ENCODE measurements at places on chromosomes 11 and 22. TPM values are rescaled to one million over a fixed set of nuclear protein-coding genes. Genes with fewer than 3 reads are reported as not detected.

The RASL10A gene
- total RNA-seq: 4.3 TPM

The LRRC74B gene
- not detected for total RNA-seq

- H3K27me3 ChIP-seq: no peaks in the 10 kb centered on the region
- H3K36me3 ChIP-seq: no peaks in the 10 kb centered on the region
- no peak overlapping the region for H3K4me3 ChIP-seq
- DNase-seq: no peak
- no peaks in the 10 kb centered on the region for H3K4me1 ChIP-seq
Measured at GRCh38 chr11:56916162-56916561, 72.6 kb upstream of the OR5AK2 start.

DNA sequence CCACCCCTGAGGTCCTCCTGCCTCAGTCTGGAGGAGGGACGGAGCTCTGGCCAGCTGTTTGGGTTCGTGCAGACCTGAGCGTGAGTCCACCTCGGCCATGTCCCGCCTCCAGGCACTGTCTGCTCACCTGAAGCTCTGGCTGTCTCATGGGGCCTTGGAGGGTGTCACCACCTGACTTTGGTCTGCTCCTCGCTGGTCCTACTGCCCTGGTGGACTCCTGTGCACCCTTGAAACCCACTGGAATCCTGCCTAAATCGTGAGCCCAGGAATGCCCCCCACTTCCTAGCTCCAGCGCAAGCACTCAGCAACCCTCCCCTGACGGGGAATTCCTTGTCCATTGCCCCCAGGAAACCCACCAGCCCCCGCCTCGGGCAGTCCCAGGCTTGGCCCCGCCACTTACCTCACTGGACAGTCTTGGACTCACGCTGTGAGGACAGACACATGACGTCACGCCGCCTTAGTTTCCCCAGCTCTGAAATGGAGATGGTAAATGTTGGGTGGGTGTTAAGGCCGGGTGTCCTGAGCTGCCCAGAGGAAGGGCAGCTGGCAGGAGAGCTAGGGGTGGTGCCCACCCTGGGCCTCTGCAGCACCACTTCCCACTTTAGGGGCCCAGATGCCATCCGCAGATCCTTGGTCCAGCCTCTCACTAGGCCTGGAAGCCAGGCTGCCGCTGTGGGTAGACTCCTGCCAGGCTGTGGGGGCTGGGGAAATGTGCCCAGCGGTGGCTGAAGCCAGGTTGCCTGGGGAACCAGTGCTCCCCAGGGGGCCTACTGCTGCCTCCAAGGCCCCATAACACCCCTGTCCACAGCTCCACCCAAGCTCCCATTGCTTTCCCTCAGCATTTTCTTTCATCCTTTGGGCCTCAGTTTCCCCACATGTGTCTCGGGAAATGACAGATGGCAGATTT, 18.2 kb upstream of the TBX1 start:
- no peak for DNase-seq
- no peaks in the 10 kb centered on the region for H3K36me3 ChIP-seq
- no peak overlapping the region for H3K27ac ChIP-seq

DNA sequence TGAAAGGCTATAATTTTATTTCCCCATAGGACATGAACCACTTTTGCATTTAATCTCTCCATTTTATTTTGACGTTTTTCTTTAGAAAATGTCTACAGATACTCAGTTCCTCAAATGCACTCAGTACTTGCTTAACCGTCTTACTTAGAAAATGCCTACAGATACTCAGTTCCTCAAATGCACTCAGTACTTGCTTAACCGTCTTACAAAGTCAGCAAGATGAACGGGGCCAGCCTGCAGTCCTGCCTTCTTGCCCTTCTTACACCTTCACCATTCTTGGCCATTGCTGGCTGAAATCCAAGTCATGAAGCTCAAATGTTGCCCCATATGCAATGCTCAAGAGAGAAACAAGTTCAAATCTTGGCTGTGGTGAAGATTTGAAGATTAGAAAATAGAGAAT, 34.1 kb downstream of the CSNK2A3 start:
- H3K27ac ChIP-seq: no peak overlapping the region
- no peak for DNase-seq
- peaks cover 21% of the 10 kb centered on the region for H3K4me1 ChIP-seq
- no peak overlapping the region for H3K4me3 ChIP-seq

- no peaks in the 10 kb centered on the region for H3K4me1 ChIP-seq
- DNase-seq: no peak
- H3K27ac ChIP-seq: no peak overlapping the region
- no peaks in the 10 kb centered on the region for H3K27me3 ChIP-seq
- H3K4me3 ChIP-seq: no peak overlapping the region
- H3K36me3 ChIP-seq: no peaks in the 10 kb centered on the region
Measured at GRCh38 chr22:35514366-35514765, 26.3 kb upstream of the RASD2 start.

All from SJCRH30 (cell line).